ENCODE measurements at places on chromosomes 1 and 21.

- peak; percentile 47 for DNase-seq
These were observed 26.8 kb downstream of the TMEM201 start for GRCh38 chr1:9615316-9616063.

DNA sequence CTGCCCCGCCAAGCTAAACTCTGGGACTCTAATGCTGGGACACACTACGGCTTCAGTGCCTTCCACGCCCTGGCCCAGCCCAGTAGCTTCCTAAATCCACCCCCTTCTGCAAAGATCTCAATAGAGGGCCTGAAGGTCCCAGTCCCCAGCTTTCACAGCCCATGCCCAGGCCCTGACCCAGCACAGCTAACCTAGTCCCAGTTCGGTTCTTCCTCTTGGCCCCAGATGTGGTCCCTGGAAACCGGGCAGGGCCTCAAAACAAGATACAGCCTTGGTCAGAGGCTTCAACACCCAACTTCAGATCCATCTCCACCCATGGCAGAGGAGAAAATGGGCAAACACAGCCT lies 646 bp upstream of the PDZK1IP1 start:
- no peak for DNase-seq

DNA sequence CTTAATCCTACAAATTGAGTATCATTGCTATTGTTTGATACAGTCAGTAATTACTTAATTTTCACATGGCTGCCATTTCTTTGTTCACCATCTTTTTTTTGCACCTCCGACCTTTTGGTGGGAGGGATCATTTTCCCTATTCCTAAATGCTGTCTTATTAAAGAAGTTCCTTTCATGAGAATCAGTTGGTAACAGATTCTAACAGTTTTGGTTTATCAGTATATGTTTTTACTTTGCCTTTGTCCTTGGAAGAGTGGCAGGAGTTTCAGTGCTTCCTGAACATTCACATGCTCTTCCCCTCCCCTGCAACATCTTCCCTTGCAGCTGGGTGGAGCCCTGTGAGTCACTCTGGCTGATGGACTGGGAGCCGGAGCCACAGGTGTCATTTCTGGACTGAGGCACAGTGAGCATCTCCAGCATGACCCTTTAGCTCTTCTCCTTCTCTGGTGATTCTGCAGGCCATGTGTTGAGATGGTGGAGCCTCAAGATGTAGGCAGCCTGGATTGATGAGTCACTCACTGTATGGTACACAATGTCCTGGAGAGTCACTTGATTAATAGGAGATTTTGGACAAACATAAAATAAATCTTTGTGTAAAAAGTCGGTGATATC lies 217.7 kb downstream of the URB2 start:
- no peak for DNase-seq

DNA sequence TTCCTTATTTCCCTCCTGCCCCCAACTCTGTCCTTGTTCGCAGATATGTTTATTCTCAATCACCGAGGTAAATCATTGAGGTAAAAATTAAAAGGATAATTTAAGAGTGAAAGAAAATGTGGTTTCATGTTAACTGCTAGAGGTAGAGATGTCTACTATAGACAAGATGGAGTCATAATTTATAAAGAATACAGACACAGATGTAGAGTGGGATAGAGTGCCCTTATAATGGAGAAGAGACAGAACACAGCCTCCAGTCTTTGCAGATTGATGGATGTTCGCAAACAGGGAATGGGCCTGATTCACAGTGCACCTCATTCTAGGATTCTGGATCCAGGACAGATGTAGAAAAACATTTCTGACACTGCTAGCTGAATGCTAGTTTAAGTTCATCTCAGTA lies 139.1 kb upstream of the SERTAD4 start:
- DNase-seq = no peak

GRCh38 chr1:8711151-8711550 lies 106.3 kb downstream of the RERE start:
- no peak for DNase-seq

DNA sequence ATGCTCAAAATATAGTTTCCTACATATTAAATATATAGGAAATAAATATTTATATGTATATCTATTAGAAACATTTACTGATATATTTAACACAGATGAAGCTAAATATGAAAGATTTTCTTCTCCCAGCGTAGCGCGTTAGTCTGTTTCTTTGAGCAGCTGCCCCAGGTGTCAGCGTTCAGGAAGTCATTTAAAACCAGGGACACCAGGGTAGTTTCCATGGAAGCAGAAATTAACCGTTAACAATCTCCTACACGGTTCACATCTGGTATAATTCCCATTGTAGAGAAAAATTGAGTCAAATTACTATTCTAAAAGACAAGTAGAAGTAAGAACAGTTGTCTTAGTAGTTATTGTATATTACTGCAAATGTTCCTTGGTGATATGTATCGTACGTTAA lies 1443.7 kb downstream of the MRPL39 start:
- no peak for DNase-seq

GRCh38 chr1:161726473-161727255 lies 5.3 kb downstream of the FCRLB start:
- peak; percentile 56 for DNase-seq

- no peak for DNase-seq
These were observed 188.9 kb downstream of the NRIP1 start for GRCh38 chr21:14875704-14876523.

DNA sequence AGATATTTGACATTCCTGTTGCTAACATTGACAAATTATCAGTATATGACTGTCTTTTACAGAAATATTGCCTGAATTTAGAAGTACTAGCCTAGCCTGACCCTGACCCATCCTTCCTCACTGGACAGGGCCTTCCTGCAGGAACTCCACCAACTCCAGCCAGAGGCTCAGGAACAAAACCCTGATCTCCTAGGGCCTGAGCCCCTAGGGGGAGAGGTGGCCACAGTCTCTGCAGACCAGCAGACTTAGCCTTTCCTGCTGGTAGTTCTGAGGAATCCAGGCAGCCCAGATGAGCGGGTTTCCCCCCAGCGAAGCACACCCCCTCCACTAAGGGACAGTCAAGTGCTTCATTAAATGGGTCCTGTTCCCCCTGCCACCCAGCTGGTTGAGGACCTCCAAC lies 44.3 kb upstream of the LRIF1 start:
- DNase-seq = no peak

- no peak for DNase-seq
These were observed 2.2 kb upstream of the SSBP3 start for GRCh38 chr1:54408147-54409066.

GRCh38 chr1:222299524-222299923 lies 248.4 kb downstream of the HHIPL2 start:
- no peak for DNase-seq

- no peak for DNase-seq
These were observed 1.9 kb downstream of the GPSM2 start for GRCh38 chr1:108878678-108879077.

DNA sequence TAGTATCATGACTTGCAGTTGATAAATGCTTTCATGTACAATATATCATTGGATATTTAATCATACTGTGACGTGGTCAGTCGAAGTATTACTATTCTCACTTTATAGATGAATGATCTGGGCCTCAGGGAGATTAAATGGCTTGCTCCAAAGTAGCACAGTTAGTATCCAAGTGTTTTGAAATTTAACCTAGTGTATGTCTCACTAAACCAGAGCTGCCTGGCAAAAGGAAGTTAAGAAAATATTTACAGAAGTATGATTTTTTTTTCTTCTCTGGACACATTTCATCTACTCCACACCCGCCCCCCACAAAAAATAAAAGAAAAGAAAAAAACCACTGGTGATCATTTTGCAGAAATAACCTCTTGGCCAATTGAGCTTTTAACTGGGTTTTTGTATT lies 71.9 kb upstream of the CXADR start:
- no peak for DNase-seq

DNA sequence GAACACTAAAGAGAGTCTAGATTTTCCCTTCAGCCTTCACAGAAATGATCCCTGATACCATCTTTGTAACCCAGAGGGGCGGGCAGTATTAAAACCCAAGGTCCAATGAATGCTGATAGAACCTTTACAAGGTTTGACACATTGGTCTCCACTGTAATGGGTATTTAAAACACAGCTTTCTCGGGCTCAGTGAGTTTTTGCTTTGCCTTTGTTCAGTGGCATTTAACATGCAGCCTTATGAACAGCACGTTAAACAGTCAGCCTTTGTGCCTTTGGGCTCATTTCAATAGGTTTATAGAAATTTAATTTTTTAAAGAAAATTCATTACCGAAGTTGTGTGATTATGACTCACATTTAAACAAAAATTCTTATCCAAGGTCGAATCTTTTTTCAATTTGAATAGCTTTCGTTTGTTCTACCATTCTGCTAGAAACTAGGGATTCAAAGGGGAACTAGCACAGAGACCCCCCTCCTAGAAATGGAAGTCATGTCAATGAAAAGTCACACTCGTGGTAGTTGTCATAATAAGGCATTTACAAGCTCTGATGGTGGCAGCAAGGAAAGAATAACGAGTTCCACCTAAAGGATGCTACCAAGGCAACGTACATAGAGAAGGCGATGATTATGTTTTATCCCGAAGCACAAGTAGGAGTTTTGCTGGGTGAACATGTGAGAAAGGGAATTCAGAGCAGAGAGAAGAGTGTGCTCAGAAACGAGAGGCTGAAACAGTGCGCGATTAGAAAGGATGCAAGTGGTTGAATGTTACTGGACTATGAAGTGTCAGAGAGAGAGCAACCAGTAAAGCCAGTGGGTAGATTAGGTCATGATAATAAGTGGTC lies 66.2 kb downstream of the SGIP1 start:
- DNase-seq = no peak

DNA sequence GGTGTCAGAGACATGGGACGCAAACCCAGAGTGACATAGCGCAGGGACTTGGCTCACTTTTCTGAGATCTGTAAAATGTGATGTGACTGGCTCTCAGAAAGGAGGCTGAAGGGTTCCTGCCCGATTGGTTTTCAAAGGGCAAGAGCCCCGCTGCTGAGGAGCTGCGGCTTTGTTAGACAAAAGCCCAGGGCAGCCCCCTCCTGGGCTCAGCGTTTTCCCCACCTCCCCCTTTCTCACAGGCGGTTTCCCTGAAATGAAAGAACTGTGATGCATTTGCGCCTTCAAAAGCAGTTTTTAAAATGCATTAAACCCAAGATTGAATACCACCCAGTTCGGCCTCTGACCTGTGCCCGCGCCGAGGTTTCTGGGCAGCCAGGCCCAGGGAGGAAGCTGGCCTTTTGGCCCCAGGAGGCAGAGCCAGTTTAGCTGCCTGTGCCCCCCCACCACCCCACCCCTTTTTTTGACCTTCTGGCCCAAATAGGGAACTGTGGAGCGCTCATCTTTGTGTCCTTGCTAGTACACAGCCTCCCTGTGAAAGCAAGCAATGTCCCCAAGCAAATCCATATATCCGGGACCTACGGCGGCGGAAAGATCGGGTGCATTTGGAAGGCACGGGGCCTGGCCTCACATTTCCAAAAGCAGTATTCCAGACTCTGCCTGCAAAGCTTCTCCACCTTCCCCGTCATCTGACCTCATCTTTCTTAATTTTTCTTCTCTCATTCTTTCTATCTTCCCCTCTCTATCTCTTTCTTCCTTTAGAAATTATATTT lies 28.6 kb downstream of the CD247 start:
- peak; percentile 46 for DNase-seq

DNA sequence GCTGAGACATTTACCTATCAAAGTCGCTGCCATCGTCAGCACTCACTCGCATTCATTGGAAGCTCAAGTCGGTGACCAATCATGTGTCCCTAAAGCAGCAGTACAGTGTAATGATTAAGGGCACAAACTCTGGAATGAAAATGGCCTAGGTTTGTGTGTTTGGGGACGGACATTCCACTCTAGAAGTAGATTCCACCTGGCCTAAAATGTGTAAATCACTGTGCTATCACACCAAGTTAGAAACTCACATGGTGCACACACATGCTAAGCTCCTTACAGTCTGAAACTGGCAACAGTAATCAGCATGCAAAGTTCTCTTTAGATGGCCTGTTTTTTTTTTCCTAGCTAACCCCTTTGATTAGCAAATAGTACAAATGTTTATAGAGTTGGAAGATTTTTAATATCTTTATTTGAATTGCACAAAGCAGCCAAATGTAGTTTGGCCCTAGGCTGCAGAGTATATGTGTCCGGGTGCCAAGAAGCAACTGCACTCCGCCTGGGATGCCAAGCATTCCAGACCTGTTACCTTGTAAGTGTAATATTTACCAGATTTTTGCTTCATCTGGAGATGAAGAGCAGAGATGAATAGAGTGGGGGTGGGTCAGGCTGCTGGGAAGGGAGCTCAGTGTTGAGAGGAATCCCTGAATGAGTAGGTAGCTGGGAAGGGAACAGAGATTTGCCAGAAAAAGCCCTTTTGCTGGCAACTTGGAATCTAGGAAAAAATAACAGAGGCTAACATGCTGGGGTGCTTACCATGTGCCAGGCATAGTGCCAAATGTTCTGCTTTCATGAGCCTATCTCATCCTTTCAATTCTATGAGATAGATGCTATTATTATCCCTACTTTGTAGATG lies 35.2 kb downstream of the TGFB2 start:
- no peak for DNase-seq

DNA sequence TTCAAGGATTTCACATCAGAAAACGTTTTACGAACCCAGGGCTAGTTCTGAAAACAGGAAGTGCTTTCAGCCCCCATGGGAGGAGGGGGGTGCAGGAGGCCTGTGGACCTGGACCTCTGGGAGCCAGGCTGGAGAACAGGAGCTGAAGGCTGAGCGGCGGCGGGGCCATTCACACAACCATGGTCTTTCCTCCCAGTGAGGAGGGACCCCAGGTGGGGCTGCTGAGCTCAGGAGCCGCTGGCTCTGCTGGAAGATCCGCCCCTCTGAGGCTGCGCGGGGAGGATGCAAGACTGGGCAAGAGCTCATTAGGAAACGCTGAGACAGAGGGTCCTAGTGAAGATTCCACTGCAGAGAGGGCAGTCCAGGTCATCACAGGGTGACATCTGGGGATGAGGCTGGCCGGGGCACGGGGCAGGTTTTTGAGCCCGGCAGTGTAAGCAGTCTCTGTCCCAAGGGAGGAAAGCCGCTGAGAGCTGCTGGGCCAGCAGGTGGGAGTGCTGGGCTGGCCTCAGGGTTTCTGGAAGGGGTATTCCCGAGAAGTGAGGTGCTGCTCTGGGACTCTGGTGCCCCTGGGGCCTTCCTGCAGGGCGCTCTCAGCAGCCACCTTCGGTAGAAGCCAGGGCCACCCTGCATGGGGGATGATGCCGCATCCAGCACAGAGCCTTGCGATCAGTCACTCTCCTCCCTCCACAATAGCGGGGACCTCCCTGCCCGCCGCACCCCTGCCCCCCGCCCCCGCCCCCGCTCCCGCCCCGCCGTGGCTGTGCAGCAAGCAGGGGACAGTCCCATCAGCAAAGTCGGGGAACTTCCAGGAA lies 7.5 kb downstream of the MX2 start:
- DNase-seq = no peak

All from stimulated activated CD8-positive, alpha-beta memory T cell treated with anti-CD3 and anti-CD28 coated beads, Interleukin-4, amount 100 ng/mL, for 24 hours (primary cell).